Fibroblast of skin of back (primary cell): ENCODE measurements at places on chromosomes 12 and 14.

GRCh38 chr12:14956024-14956891 lies 5.1 kb downstream of the ARHGDIB start:
- DNase-seq, result no peak

GRCh38 chr14:71529848-71530247 lies 402.4 kb upstream of the RGS6 start:
- DNase-seq, result no peak

- no peak for DNase-seq
These were observed 218 bp downstream of the LYSET start for GRCh38 chr14:93185349-93185720.

DNA sequence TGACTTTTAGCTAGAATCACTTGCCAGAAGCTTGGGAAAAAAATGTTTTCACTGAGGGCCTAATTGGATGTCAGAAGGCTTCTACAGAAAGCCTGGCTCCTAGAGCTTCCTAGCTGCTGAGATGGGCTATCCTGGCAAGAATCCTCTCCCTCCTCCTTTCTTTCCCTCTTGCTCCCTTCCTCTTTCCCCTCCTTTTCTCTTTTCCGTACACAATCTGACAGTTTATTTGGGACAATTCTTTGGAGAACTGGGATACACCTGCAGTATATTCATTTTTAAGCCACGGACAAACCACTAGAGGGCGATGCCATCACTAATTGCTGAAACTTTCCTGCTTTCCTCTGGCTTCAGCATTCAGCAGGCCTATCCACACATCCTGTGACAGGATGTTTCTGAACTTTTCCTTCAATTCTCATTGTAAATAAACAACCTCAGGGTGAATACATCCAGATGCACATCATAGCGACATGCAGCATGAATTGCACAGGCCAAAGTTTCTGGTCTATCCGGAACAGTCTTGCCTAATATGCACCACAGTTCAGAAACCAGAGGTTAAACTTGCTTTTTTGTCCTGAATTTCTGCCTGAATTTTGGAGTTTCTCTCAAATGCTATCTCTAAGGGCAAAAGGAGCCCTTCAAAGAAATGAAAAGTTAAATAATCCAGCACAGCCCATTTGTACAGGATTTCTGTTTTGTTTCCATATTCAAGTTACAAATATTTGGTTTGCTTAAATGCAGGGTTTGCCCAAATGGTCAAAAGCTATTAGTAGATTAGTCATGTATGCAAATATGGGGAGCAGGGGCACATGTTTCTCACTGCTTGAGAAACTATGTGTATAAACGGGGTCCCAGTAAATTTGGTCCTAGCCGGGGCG lies 142.8 kb downstream of the PAWR start:
- DNase-seq, result peak; percentile 75

DNA sequence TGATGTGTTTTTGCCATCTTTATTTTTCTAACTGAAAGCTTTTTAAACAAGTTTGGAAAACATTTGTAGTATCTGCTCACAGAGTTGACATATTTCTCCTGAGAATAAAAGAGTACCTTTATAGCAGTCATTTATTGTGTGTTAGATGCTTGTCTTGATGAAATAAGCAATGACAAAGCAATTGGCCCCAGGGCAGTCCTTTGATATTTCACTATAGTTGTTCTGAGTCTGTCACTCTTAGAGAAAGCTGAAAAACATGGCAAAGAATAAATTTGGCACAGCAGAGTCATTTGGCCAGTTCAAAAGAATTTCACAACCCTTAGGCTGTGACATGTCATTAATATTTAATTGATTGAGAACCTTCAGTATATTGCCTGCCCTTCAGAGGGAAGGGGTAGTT lies 166.2 kb downstream of the PTPRO start:
- DNase-seq, result no peak

- DNase-seq, result no peak
These were observed 89.3 kb upstream of the MED13L start for GRCh38 chr12:116366824-116367223.
